ENCODE measurements at places on chromosomes 3 and 15. TPM values are rescaled to one million over a fixed set of nuclear protein-coding genes. Genes with fewer than 3 reads are reported as not detected.

GRCh38 chr3:110974902-110975301, 96.7 kb upstream of the NECTIN3 start:
- DNase-seq = no peak

GRAMD2A gene
- total RNA-seq = under 0.01 TPM

LRRC2 gene
- total RNA-seq = 4.7 TPM

- peak; percentile 70 for DNase-seq
Measured at GRCh38 chr15:96325541-96326327, 4.8 kb upstream of the NR2F2 start.

GPR27 gene
- total RNA-seq = not detected

GRCh38 chr3:4001976-4002375, 202.7 kb downstream of the LRRN1 start:
- no peak for DNase-seq

PRRT3 gene
- total RNA-seq = 1.4 TPM

DNA sequence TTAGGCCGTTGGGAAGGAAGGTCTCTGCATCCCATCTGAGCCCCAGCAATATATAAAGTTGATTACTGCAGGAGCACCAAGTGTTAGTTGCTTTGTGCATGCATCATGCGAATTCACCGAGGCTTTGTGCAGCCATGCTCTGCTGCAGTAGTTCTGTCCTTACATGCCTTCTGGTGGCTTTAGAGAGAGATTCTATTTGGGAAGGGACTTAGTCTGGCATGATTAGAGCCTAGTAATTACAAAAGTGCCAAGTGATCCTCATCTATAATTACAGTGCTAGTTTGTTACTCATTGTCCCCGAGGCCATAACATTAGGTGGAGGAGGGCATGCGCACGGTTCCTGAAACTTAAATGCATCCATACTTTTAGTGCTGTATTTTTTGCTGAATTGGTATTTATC, 353.6 kb downstream of the CNTN4 start:
- DNase-seq = no peak

ARGFX gene
- not detected for total RNA-seq

- DNase-seq = no peak
Measured at GRCh38 chr3:193236599-193236998, 4.4 kb upstream of the PLAAT1 start.

DNA sequence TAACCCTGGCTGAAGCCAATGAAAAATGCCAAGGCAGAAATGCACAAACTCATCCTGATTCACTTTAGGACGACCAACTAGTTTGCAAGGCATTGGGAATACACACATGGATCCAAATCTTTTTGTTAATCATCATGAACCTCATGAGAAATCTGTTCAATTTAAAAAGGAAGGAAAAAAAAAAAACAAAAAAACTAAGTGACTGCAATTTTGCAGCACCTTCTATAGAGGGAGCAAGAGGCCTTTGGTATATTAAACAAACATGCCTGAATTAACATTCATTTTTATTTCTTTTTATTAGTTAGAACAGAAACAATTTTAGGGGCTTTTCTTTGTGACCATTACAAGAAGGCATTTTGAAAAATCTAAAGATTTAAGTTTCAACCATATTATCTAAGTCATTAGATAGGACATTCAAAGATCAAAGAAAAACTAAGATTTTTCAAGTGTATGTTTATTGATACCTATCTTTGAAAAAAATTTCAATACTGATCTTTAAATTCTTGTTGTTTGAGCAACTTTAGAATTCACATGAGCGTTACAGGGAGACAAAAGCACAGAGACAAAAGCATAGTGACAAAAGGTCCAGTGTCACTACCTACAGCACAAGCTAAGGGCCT, 182.4 kb downstream of the CBLB start:
- DNase-seq = peak; percentile 54

PATL2 gene
- not detected for total RNA-seq

GRCh38 chr3:53823026-53823955, 22.9 kb downstream of the CHDH start:
- DNase-seq = no peak

- DNase-seq = no peak
Measured at GRCh38 chr3:182404031-182404430, 389.3 kb upstream of the ATP11B start.

GRCh38 chr3:72154391-72155335, 369.7 kb upstream of the PROK2 start:
- peak; percentile 11 for DNase-seq

DNA sequence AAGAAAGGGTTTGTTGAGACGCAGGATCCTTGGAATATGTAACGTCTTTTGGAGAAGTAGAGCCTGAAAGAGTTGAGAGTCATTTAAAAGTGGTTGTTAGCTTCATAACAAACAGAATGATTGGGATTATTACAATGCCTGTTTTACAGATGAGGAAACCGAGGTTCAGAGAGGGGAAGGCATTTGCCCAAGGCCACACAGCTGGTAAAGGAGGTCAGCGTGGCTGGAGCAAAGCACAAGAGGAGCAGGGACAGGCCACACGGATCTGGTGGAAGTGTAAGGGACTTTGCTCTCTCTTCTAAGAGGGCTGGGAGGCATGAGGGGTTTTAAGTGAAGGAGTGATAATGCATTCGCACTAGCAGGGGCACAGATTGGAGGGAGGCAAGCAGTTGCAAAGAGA, 6.2 kb upstream of the OXTR start:
- DNase-seq = no peak

DNA sequence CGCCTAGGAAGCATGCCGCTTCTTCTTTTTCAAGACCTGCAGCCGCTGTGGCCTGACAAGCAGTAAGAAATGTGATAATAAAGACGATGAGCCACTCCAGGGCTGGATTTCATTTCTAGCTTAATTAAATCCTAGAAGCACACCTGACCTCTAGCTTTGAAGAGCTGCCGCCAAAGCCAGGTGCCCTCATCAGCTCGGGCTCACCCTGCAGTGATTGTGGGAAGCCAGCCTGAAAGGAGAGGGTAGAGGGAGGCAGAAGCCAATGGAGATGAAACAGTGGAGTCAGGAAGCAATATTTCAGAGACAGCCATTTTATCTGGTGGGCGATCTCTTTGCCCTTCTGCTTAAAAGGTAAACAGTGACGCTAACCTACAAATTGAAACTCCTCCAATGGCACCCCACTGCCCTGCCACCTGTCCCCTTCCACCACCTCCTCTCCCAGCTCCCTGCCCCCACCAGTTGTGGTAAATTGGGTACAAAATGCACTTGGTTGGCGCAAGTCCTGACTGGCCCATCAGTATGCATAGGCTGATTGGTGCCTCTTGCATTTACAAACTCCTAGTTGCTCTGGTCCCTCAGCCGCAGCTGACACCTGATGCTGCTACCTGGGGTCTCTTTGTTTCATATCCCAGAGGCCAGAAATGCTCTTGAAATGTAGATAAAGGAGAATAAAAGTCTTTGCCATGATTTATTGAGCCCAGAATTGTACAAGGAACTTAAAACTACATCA, 385.3 kb downstream of the PDCD6IP start:
- DNase-seq = no peak

SNX22 gene
- under 0.01 TPM for total RNA-seq

SLC22A13 gene
- under 0.01 TPM for total RNA-seq

DNA sequence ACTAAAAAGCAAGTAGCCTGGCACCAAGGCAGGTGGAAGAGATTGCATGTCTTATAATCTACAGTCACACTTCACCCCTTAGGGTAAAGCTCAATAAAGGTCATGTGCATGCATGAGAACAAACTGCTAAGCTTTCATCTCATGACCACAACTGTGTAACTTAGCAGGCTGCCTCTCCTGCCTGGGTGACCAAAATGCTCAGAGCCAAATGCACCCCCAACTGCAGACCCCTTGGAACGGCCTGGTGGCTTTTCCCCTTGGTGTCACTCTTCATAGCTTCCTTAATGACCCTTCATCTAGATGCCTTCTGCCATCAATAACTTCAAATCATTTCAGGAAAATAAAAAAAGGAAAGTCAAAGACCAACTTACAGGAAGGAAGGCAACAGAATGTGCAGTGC, 88.1 kb downstream of the ADAMTS17 start:
- DNase-seq = no peak

DNA sequence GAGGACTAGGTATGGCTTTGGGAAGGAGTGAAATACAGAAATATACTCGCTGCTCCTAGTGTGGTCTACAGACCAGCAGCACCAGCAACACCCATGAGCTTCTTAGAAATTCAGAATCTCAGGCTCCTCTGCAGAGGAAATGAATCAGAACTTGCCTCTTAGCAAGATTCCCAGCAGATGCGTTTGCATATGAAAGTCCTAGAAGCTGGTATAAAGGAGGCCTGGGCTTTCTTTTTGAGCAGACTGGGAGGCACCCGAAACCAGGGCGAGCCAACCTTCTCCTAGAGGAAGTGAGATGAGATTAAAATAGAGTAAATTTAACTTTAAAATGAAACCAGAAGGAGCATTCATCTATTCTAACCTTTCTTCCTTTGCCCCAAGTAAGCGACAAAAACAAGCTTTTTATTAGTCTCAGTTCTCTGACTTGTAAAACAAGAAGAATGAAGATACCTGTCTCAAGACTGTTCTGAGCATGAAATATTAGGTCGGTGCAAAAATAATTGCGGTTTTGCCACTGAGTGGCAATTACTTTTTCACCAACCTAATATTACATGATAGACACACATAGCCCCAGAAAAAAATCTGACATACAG, 140.0 kb downstream of the PDZRN3 start:
- DNase-seq = peak; percentile 47

EIF1B gene
- total RNA-seq = 11.3 TPM

DNA sequence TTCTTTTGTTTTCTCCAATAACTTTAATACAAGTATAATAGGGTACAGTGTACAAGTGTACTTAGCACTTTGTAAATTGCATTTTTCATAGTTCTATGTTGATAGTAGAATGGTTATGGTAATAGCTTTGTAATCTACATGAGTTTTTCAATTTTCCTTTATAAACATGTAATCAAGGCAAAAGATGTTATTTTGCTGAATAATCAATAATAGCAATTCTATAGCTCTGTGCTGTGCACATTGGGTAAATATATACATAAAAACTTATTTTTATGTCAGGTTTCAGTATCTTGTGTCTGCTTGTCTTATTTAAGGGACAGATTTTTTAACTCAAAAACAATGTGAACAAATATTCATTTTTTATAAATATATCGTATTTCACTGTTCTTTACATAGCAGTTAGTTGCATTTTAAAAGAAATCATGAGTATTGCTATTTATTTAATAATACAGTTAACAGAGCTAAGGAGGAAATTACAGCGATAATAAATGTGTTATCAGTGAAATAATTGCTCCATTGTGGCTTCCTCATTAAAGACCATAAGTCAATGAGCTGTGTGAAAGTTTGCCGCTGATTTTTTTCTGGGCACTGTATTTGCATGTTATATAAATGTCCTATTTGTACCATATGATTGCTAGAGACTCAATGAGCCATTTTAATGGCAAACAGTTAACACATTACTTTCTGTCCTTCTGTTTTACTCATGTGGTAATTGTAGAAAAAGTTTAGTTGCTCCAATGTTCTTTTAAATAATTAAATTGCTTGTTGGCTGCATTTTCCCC, 214.6 kb upstream of the STAC start:
- no peak for DNase-seq

DNA sequence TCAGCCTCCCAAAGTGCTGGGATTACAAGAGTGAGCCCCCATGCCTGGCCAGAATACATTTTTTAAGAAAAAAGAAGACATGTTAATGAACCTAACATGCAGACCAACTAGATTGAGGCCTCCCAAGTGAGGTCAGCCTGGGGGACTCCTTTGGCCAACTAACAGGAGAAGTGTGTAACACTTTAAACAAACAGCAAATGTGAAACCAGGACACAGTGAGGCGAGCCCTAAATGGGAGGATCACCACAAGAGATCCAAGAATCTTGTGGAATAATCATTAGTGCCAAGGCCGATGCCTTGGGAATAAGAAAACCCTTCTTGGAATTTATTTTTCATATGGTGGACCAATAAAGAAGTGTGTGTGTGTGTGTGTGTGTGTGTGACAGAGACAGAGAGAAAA, 73.9 kb downstream of the ATP10A start:
- DNase-seq = peak; percentile 20

DNA sequence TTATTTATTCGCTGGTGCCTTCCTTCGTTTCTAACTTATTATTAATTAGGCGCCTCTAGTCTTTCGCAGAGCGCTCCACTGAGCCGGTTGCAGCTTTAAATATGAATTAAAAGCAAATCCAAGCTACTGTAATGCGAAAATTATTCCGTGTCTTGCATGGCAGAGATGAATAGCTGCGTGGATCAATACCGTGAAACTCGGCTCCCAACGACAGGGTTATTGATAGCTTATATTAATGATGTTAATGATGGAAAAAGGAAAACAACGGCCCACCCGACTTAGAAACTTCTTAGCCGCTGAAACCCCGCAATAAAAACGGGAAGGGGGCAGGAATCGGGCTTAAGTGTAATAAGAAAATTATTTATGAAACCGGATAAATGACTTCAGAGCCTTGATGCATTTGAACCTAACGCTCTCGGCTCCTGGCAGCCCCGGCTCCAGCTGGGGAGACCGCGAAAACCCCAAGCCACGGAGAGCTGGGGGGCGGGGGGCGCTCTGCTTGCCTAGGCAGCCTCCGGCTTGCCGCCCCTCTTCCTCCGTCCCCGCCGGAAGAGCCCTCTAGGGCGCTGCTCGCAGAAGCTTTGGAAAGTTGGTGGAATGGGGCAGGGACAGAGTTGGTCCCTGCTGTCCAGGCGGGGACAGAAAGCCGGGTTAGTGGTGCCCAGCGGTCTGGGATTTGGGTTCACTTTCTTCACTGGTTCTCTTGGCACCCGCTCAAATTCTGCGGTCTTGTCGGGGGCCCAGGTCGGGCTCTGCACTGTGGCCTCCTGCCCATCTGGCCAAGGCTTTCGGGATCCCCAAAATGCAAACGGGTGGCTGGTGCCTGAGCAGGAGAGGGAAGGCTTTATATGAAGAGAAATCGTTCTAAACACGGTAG, 7.7 kb upstream of the ONECUT1 start:
- no peak for DNase-seq

DNA sequence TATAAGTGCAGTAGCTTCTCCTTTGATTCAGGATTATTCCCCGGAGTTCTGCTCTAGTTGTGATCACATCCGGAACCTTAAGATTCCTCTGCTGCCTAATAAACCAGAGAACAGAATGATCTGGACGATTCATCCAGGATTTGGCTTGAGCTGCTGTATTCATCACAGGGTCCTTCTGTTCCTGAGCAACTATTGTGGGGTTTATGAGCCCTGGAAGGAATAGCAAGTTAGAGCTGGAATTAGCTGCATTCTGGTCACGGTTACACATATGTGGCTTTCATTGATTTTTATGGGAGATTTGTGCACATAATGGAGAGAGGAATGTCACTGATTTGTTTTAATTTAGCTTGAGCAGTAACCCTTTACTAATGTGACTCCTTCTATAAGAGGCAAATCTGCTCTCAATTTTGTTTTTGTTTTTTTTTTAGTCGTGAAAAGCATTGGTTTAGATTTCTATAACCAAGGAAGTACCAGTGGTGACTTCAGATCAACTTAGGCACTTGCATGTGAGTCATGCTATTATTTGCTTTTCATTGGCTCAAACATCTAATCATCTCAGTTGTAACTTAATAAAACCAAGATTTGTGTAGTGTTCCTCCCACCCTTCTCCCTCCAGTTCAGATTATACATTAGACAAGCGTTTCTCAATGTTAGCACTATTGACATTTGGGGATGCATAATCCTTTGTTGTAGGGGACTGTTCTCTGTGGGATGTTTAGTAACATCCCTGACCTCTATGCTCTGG, 148.5 kb downstream of the OTOL1 start:
- DNase-seq = no peak
